ENCODE measurements at places on chromosomes 2 and 18. TPM values are rescaled to one million over a fixed set of nuclear protein-coding genes. Genes with fewer than 3 reads are reported as not detected.

DNA sequence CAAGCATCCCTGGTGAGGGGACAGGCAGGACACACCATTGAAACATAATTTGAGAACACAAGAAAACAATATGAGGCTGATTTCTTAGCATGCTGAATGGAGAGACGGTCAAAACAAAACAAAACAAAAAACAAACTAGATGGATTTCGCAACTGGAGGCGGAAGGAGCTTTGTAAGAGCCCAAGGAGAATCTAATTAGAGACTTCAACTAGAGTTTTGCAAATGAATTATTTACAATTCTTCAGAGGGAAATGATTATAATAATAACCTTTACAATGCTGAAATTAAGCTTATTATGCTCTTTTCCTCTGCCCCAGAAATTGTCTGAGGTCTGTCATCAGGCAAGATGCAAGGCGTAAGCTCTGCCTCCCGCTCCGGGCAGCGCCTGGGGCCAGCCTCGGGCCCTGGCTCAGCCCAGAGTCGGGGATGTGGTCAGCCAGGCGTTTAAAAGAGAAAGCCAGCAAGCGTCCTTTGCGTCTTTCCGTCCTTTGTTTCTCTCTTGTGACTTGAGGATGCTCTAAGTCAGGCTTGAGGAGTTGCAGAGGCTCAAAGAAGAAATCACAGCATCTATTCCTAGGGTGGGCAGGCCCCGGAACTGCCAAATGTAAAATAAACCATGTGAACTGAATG lies 139.6 kb downstream of the TWIST2 start:
- no peaks in the 10 kb centered on the region for H3K4me1 ChIP-seq
- no peak overlapping the region for H3K4me3 ChIP-seq
- H3K27ac ChIP-seq, result no peak overlapping the region
- no peaks in the 10 kb centered on the region for H3K36me3 ChIP-seq

The RNU2-63P gene
- total RNA-seq, result not detected

The DSC2 gene
- total RNA-seq, result 12.5 TPM

DNA sequence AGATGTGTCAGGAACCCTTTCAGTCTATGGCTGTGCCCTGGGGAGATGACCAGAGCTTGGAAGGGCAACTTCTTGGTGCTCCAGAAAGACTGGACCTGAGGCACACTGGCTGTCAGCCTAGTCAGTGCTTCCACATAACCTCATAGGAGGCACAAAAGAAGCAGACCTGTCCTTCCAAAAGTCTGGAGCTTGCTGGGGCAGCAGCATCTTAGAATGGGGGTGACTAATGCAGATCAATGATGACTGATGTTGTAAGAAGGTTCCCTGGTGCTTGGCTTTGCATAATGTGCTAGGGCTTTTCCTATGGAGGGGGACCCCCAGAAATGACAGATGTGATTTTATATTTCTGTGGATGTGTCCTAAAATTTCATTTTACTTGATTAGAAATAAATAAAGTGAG lies 255.7 kb upstream of the THUMPD2 start:
- no peak for DNase-seq
- H3K4me1 ChIP-seq, result peaks cover 7% of the 10 kb centered on the region
- H3K36me3 ChIP-seq, result no peaks in the 10 kb centered on the region
- H3K27me3 ChIP-seq, result no peaks in the 10 kb centered on the region

DNA sequence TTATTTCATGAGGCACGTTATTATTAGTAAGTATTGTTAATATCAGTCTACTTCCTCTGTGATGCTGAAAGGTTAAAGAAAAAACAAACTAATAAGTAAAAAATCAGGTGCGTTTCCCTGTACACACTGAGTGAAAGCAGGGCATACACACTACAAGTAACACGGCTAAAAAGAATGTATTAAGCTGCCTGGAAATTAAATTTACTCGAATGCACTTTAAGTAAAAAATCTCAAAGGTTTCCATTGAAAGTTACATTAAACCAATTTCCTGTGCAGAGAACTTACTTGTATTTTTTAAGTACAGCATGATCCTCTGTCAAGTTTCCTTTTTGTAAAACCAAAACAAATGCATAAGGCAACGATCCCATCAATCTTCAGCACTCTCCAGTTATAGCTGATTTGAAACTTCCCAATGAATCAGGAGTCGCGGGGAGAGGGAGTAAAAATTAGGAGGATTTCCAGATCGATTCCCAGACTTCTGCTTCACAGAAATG lies 633 bp downstream of the BCL2 start:
- DNase-seq, result no peak
- H3K36me3 ChIP-seq, result no peaks in the 10 kb centered on the region
- H3K27ac ChIP-seq, result peak overlapping the region; percentile 91
- H3K4me3 ChIP-seq, result peak overlapping the region; percentile 85
- no peaks in the 10 kb centered on the region for H3K27me3 ChIP-seq

GRCh38 chr2:217409949-217410680 lies 550.3 kb upstream of the TNP1 start:
- no peak overlapping the region for H3K27ac ChIP-seq
- H3K36me3 ChIP-seq, result no peaks in the 10 kb centered on the region
- H3K4me1 ChIP-seq, result no peaks in the 10 kb centered on the region
- no peak overlapping the region for H3K4me3 ChIP-seq
- DNase-seq, result no peak

DNA sequence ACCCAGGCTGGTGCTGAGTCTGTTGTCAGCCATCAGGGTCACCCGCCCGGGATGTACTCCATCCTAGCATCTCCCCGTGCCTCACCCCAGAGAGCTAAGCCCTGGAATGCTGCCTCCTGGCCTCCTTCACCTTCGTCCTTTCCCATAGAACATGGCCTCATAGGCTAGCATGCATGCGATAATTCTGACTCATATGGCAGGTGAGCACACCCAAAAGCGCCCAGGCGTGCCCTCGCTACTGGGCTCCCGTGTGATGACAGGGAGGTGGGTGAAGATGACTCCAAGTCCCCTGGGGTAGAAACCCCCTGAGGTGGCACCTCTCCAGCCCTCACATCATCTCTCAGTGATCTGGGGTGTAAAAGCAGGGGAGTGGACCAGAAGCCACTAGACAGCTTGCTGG lies 7.3 kb downstream of the SPR start:
- H3K4me1 ChIP-seq, result peaks cover 10% of the 10 kb centered on the region
- peaks cover 3% of the 10 kb centered on the region for H3K27me3 ChIP-seq
- H3K36me3 ChIP-seq, result peaks cover 11% of the 10 kb centered on the region

The AFF3 gene
- 45.1 TPM for total RNA-seq

DNA sequence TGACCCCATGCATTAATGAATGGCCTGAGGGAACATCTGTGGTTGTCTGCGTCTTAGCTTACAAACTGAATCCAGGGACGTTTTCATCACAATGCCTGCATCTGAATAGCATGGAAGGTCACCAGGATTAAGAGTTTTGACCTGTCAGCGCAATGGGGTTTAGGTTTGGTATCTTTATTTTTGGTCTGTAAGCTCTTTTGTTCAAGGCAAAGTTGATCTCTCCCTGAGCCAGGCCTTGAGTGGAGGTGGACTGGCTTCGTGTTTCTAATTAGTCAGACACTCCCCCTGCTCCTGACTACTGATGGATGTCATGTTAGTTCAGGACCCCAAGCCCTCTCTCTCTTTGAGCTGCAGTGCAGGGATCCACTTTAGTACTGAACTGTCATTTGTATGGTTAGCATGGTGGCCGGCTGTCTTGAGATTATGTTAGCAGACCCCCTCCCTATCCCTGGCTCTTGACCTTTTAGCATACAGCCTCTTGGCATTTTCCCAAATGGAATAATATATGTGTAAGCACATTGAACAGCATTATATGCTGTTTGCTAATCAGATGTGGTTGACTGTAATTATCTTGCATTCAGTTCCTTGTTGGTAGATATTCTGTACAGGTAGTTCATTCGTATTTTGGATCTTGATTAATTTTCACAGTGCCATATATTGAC lies 59.2 kb downstream of the LYPD6 start:
- H3K4me1 ChIP-seq, result no peaks in the 10 kb centered on the region
- no peak for DNase-seq
- no peaks in the 10 kb centered on the region for H3K27me3 ChIP-seq
- H3K27ac ChIP-seq, result no peak overlapping the region
- no peak overlapping the region for H3K4me3 ChIP-seq
- no peaks in the 10 kb centered on the region for H3K36me3 ChIP-seq

DNA sequence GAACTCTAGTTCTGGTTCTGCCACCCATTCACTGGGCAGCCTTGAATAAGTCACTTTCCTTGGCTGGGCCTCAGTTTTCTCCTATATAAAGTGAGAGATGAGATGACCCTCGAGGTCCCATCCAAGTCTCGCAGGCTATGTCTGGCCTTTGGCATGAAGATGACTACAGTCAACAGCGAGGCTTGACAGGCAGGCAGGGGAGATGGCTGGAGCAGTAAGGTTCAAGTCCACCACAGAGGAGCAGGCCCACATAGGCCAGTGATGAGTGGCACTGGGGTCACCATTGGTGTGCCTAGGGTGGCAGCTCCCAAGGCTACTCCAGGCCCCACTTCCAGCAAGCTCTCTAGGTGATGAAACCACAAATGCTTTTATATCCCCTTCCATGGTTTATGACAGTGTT lies 161.4 kb downstream of the ZFP36L2 start:
- H3K36me3 ChIP-seq, result no peaks in the 10 kb centered on the region
- H3K4me3 ChIP-seq, result no peak overlapping the region
- H3K27ac ChIP-seq, result no peak overlapping the region
- no peak for DNase-seq

DNA sequence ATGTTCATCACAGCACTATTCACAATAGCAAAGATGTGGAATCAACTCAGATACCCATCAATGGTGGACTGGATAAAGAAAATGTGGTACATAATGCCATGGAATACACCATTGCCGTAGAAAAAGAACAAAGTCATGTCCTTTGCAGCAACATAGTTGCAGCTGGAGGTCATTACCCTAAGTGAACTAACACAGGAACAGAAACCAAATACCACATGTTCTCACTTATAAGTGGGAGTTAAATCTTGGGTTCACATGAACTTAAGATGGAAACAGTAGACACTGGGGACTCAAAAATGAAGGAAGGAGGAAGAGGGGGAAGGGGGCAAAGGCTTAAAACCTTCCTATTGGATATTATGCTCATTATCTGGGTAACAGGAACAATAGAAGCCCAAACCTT lies 228.1 kb upstream of the RAB6C start:
- H3K36me3 ChIP-seq, result no peaks in the 10 kb centered on the region
- H3K27ac ChIP-seq, result no peak overlapping the region
- H3K4me3 ChIP-seq, result no peak overlapping the region
- no peaks in the 10 kb centered on the region for H3K27me3 ChIP-seq
- no peak for DNase-seq
- no peaks in the 10 kb centered on the region for H3K4me1 ChIP-seq
